ENCODE measurements at places on chromosomes 4 and X.

- DNase-seq = no peak
These were observed 1688.0 kb downstream of the STIM2 start for GRCh38 chr4:28548594-28548993.

DNA sequence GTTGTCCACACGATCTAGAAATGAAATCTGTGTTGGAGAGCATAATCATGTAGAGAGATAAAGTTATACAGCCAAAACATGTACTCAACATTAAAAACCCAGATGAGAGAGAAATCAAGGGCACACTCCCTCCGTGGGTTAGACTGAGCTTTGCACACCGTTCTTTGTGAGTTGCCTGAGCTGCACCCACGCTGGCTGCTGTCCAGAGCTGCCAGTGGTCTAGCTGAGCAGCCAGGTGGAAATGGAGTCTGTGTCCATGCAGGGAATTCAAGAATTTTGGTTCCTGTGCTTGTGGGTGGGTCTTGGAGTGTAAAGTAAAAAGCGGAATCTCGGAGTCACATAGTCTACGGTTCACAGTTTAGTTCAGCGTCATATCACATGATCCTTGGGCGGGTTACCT lies 84.6 kb downstream of the GPR143 start:
- DNase-seq = no peak

DNA sequence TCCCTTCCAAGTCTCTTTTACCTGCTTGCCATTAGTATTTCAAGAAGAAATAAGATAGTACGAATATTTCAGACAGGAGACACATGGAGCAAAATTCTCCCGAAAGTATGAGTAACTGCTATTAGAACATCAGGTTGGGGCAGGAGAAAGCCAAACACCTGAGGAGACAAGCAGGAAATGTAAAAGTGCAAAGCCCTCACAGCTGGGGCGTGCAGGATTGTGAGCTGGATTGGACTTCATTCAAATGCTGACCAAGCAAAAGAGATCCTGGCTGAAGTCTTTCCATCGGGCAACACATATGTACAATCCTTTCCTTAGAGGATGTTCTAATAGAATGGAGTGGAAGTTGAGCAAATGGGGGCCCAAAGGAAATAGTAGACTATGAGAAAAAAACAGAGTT lies 76.8 kb downstream of the DTHD1 start:
- no peak for DNase-seq

DNA sequence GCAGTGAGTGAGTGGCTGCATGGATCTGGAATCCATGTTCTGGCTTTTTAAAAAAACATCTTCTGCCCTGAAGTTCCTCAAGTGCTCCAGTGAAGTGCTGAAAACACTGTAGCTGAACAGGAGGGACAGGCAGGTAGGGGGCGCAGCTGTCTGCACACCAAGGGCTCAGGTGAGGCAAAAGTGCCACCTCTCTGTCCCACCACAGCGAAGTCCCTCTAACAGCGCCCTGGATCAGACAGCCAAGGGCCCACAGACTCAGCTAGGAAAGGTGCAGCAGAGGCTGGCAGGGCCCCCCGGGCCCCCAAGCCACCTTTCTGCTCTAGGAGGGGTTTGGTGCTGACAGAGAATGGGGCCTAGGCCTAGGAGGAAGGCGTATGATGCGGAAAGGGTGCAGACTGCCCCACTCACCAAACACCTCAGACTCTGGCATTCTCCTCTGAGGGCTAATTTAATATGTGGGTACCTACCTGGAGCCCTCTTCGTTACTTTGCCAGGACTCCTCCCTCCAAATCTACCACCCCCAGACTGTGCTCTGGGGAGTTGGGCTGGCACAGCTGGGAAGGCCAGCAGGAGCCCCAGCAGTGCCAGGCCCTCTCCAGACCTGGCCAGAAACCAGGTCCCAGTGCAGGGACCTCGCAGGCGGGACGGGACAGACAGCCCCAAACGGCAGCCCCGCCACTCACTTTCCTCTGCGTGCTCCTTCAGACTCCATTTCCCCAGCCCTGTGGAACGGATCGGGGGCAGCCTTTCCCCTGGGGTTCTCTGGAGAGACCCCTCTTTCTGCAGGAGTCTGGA lies 73.7 kb downstream of the ENPP6 start:
- no peak for DNase-seq

DNA sequence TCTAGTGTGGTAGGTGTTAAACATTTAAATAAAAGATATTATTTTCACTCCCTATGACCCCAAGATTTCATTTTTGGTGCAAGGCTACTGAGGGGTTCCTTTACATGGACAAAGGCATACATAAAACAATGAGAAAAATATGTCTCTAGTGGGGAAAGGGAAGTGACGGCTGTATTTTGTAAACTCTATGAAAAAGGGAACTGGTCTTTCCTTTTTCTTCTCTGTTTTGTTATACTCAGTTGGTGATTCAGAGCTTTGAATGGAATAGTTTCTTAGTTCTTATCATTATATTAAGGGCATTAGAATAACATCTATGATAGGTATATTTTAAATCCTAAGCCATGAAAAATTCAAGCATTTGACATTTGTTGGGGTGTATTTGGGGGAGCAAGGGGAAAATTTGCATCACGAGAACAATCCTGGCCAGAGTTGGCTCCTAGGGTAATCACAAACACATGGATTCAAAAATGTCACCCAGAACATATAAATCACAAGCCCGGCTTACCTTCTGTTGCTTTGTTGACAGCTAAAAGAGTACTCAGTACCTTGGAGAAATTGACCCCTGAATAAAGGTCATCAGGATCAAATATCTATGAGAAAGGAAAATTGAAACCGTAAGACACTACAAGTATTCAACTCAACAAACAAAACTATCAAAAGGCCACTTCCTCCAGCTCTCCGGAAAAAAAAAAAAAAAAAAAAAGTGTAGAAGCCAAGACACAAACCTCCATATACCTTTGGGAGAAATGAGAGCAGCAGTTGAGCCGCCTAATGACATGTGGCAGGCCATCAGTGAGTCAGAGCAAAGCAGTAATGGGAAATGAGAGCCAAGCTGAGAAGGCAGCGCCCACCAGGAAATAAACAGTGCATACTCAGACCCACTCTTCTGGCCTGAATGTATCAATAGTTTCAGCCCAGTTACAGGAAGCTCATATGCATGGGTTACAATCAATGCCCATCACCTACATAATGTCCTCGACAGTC lies 33.4 kb downstream of the ARHGEF6 start:
- peak; percentile 65 for DNase-seq

GRCh38 chr4:53576676-53577372 lies 14.5 kb downstream of the LNX1 start:
- DNase-seq = no peak

DNA sequence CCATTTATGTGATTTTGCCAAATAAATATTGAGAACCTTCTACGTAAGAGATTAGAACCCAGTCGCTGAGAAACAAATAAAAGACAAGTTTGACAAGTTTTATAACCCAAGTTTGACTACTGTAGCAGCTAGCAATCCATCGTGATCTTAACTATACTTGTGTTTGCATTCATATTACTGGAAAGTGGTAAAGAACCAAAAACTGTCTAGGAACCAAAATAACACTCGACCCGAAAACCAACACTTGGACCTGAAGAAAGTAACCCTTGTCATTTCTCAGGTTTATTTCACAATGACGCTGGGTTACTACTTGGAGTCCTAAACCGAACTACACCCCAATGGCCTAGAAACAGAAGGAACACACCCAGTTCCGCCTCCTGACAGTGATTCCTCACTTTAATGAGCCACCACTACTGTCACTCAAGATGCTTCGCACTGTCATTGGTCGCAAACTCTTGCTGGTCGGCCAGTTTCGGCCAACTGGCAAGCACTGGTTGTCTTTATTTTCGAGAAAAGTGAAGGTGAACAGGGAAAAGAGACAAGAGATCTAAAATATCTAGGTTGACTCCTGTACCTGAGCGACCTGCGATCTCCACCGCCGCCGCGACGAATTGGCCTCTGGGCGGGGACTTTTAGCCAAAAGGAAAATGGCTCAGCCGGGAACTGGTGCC lies 496 bp downstream of the FBXO8 start:
- peak; percentile 91 for DNase-seq

GRCh38 chr4:36244257-36245082 lies at the start of gene ARAP2:
Gene ARAP2 (minus strand): TSS chr4:36244514. CDS start chr4:36229486, 15,028 bp downstream.
- DNase-seq = peak; percentile 74

GRCh38 chr4:154471032-154471431 lies 20.6 kb downstream of the DCHS2 start:
- no peak for DNase-seq

DNA sequence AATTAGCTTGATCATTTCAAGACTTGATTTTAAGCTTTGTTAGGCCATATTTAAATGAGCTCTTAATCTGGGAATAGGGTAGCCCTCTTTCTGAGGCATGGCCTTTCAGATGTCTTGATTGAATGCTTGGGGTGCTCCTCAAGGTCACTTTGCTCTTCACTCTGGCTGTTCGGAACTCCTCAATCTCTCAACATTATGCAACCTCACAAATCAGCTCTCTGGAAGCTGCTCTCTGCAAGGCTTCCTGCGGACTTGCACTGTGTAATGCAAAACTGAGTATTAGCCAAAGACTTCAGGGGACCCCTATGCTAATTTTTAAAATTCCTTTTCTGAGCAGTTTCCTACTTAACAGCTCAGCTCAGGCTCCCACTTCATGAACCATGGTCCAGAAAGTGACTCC lies 398.3 kb downstream of the PRDM5 start:
- no peak for DNase-seq

GRCh38 chr4:46506876-46507275 lies 116.9 kb upstream of the GABRA2 start:
- DNase-seq = no peak

- no peak for DNase-seq
These were observed 131.2 kb upstream of the GPC4 start for GRCh38 chrX:133546441-133546840.

DNA sequence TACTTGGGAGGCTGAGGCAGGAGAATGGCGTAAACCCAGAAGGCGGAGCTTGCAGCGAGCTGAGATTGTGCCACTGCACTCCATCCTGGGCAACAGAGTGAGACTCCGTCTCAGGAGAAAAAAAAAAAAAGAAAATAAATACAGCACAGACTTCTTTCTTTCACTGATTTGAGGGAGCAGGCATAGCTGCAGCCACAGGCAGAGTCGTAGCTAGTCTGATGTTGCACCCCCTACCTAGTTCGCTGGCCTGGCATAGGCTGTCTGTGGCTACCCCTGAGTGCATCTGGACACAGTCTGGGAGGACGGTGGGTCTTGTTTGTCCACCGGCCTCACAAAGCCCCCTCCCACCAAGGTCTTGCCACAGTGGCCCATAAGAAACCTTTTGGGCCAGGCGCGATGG lies 21.4 kb downstream of the IL3RA start:
- no peak for DNase-seq

GRCh38 chr4:186823989-186824388 lies 100.3 kb upstream of the FAT1 start:
- peak; percentile 55 for DNase-seq

DNA sequence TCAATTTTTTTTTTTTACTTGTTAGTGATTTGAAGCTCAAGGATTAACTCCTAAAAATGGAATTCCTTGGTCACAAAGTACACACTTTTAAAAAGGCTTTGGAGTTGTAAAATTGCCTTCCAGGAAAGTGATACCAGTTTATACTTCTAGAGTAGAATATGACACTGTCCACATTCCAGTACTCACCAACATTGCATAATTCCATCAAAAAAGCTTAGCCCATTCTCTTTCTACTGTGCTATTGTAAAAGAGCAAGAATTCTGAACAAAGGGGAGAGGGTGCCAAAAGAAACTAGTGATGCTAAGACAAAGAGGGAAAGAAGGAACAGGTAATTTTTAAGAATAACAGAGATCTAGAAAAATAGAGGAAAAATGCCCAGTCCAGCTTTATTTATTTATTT lies 10.4 kb upstream of the PHOX2B start:
- DNase-seq = no peak

DNA sequence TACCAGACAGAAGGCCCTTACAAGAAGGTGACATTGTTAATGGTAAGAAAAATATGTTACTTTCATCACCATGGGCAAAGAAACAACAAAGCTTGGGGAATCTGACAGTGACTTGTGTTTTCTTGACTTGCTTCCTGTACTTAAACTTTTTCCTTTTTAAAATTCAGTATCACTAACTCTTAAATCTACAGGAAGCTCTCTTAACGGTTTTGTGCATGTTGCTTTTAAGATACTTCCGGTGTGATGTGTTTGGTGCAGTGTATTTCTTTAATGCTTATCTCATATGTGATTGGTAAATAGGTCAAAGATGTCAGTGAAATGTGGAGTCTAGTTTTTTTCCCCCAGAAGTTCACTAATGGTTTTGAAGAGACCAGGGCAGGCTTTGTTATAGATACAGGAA lies 45.2 kb downstream of the ADH5 start:
- DNase-seq = no peak

Data from NCI-H69 (cell line).